ENCODE measurements at places on chromosomes 4 and X.

- no peak for DNase-seq
Observed at GRCh38 chrX:43836435-43837184, 45.6 kb downstream of the MAOB start.

DNA sequence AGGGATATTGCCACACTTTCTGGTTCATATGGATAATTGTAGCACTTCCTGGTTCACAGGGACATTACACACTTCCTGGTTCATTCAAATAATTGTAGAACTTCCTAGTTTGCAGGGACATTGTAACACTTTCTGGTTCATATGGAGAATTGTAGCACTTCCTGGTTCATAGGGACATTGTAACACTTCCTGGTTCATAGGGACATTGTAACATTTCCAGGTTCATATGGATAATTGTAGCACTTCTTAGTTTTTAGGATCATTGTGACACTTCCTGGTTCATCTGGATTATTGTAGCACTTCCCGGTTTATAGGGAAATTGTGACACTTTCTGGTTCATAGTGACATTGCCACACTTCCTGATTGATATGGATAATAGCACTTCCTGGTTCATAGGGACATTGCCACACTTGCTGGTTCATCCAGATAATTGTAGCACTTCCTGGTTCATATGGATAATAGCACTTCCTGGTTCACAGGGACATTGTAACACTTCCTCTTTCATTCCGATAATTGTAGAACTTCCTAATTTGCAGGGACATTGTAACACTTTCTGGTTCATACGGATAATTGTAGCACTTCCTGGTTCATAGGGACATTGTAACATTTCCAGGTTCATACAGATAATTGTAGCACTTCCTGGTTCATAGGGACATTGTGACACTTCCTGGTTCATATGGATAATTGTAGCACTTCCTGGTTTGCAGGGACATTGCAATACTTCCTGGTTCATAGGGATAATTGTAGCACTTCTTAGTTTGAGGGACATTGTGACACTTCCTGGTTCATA is 59.2 kb upstream of the CD99 start:
- no peak for DNase-seq

GRCh38 chr4:153528705-153529485 is 62.7 kb downstream of the TMEM131L start:
- peak; percentile 61 for DNase-seq

DNA sequence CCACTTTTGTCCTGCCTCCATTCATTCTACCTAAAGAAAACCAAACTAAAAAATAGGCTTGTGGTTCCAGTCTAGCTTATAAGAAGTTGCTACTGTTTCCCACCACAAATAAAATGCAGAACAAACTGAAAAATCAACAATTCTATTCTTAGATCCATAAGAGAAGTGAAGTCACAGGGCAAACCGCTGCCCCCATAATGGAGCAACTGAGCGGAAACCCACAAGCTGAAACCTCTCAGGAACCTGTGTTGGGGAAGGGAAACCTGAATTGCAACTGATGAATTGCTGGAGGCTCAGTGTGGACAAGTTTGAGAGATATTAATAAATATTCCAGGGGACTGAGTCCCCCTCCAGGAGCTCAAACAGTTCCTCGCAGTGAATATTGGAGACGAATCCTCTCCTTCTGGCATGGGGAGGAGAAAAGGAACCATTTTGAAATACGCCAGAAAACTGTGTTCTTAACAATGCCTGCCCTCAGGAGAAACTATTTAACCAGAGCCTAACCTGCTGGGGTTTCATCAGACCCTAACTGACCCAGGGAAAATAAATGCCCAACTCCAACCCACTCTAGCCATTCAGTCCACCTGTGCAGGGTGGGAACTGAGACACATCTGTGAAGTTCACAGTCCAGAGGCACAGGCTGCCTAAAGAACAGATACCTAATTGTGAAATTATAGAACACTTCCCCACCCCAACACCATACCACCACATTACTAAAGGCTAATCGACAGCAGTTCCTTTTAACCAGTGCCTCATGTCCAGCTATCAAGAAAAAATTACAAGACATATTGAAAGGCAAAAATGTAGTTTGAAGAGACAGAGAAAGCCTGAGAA is 22.8 kb upstream of the SH3RF1 start:
- no peak for DNase-seq

- DNase-seq = no peak
Observed at GRCh38 chrX:118632862-118633261, 94.5 kb upstream of the IL13RA1 start.

DNA sequence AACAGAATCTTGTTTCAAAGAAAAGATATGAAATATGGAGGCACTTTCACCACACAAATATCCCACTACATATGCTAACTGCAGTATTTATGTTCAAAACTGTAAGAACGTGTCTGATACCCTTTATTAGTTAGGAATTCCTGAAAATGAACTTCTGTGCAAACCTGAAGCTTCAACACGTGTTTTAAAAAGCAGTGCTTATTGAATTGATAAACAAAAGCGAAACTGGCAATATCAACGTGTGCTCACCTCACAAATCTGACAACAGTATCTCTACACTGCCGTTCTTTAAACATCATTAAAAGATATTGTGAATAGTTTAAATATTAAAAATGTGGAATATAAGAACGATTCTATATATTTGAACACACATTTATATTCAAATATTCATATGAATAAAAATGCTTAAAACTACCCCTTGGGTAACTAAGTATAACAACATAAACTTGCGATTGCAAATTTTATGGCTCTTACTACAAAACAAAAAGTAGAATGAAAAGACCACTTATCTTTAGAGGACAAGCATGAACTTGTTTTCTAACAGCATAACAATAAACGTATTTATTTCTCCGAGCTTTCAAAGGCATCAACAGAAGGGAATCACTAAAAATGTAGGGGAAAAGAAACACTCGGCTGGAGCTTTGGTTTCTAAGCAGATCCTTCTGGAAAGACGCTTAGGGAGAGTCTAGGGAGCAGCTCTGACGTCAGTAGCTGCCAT is at the start of gene LRP2BP:
LRP2BP (minus strand) TSS at position 687 of the 718 bp plus-strand sequence. CDS start 17,738 bp downstream, outside the sequence.
- DNase-seq = no peak

DNA sequence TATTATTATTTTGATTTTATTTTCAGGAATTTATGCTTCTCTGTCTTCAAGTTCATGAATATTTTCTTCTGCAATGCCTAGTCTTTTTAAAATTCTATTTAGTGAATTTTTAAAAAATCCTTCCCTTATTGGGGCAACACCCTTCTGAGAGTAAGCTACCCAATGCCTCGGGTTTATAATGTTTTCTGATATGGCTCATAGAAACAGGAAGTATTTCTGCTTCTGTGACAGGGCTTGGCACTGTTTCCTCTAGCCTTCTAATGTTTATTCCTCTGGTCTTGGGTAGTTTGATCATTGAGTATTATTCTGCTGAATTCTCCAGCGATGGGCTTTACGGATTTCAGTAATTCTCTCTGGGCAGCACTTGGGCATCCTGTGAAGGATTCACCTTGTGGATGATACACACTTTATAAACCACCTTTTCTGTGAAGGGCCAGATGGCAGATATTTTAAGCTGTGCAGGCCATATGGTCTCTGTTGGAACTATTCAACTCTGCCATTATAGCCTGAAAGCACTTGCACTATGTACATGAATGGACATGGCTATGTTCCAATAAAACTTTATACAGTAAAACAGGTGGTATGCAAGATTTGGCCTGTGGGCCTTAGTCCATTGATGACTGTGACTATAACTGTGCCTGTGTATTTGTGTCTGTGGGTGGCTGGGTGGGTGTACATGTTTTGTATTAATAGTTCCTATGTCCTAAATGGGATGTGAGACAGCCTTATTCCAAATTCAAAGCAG is 95.9 kb upstream of the FAT1 start:
- no peak for DNase-seq

- DNase-seq = no peak
Observed at GRCh38 chrX:106952089-106952488, 31.9 kb downstream of the CLDN2 start.

GRCh38 chr4:70997546-70997945 is 4.1 kb downstream of the DCK start:
- DNase-seq = peak; percentile 32

DNA sequence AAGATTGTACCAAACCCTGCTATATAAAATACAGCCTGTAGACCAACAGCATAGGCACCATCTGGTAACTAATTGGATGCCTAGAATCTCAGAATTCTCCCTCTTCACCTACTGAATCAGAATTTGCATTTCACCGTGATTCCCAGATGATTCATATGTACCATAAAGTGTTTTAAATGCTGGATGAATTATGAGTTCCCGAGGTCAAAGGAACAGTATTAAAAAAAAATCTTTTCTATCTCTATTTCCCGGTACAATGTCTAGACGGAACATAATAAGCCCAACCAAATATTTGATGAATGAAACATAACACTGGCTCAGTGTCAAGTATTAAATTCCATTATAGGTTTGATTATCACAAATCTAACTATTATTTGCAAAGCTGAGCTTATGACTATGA is 280.0 kb downstream of the ANKRD50 start:
- DNase-seq = no peak

- DNase-seq = no peak
Observed at GRCh38 chr4:162350331-162350730, 186.5 kb upstream of the FSTL5 start.

- DNase-seq = no peak
Observed at GRCh38 chrX:153867671-153868070, 18.3 kb downstream of the L1CAM start.

DNA sequence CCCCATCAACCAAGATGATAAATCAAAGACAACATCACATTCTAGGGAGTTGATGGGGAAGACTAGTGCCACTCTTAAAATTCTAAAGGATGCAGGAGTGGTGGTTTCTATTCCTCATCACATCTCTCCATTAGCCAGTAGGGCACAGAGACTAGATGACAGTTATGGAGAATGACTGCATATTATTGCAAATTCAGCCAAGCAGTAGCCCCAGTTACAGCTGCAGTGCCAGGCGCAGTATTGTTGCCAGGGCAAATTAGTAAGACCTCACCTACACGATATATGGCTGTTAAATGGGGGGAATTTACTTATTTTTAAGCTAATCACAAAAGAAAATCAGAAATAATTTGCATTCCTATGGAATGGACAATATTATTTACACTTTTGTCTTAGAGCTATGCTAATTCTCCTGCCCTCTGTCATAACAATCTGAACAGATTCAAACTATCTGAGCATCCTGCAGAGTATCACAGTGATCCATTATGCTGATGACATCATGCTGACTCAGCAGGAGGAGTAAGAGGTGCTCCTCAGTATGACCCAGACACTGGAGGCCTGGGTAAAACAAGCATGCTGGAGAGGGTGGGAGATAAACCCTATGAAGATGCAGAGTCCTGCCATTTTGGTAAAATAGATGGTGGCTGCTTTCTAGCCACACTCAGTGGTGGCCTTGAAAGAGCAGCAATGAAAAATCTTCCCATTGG is 24.7 kb downstream of the ETNPPL start:
- DNase-seq = no peak

DNA sequence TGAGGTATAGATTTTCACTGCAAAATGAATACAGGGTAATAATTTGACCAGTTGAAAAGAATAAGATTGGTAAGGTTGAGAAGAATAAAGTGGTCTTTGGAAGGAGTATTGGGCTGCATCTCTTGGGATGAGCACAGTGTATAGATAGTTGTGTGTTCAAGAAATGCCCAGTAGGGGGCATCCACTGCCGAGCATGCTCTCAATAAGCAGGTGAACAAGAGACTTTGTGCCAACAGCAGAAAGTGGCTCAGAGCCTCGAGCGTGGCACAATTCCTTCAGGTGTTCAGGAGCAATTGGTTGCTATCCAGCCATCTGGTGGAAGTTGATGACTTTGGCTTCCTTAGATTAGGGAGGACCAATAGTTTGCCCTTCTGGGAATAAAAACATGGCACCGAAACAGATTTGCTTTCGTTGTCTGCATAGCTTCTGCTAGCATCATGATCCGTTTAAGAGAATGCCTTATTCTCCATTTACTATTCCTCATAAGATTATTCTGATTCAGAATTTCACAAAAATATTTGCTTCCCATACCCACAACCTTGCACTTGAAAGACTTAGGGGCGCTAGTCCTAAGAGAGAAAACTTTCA is 258.1 kb upstream of the NEIL3 start:
- peak; percentile 7 for DNase-seq

GRCh38 chr4:108360754-108361445 is 192.2 kb upstream of the LEF1 start:
- no peak for DNase-seq
